Activated CD8-positive, alpha-beta memory T cell treated with anti-CD3 and anti-CD28 coated beads, Interleukin-2, amount 10 ng/mL, durations not matched to agents 7 days and 5 days (primary cell): ENCODE measurements at places on chromosomes 1 and 21.

DNA sequence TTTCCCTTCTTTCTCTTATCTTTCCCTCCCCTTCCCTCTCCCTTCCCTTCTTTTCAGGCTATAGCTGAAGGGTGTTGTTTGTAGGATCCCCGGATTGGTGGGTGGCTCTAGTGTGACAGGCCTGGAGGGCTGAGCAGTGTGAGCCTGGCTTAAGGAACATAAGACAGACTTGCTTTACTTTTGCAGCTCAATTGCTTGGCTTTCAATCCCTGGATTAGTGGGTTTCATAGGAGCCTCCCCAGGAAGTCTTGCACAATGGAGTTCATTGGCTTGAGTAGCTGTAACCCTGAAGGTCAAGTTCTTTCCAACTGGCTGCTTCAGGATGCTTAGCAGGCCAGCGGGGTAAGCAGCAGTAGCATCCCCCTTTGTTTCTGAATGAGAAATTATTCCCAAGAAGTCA is 126.7 kb downstream of the CAMTA1 start:
- no peak for DNase-seq

- no peak for DNase-seq
These were observed 759.0 kb upstream of the ADAMTS5 start for GRCh38 chr21:27725916-27726315.

- no peak for DNase-seq
These were observed 103.3 kb downstream of the CYYR1 start for GRCh38 chr21:26469789-26470188.

GRCh38 chr1:67785847-67786753 is 47.2 kb downstream of the GNG12 start:
- DNase-seq = no peak

DNA sequence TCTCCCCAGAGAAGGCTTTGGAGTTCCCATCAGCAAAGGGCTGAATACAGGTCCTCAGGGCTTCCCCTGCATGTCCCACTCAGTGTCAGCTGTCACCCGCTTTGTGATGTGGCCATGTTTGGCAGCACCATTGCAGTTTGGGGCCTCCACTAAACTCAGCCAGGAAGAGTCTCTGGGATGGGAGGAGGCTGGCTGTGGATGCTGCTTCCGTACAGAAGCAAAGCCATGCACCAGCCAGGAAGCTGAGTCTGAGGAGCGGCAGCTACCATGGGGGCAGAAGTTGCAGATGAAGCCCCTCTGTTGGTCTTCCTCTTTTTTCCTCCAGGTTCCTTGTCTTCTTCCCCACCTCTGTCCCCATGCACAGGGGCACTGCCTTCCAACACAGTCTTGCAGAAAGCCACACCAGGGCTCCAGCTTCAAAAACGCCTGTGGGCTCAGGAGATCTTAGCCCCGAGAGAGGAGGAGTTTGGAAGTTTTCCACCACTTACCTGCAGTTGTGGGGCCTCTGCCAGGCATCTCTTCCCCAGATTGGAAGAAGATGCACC is 416.8 kb downstream of the NPHP4 start:
- DNase-seq = peak; percentile 26

- DNase-seq = no peak
These were observed 49.8 kb downstream of the CDKN2C start for GRCh38 chr1:51019811-51020210.

DNA sequence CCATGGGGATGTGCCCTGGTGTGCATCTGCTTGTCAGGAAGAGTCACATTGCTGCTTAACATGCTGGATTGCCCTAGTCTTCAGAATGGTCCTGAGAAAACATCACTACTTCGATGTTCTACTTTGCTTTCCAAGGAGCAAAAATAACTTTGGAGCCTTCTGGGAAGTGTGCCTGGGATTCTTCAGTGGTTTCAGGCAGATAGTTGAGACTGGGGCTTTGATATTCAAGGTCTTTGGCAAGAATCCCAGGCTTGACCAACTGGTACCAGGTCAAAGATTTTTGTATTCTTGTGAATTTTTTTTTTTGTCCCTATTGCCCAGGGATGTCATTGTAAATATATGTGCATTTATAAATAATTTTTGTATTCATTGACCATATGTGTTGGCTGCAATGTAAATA is 51.4 kb downstream of the LRIG2 start:
- no peak for DNase-seq

- DNase-seq = peak; percentile 67
These were observed 790 bp downstream of the RPS8 start for GRCh38 chr1:44775930-44776729.

GRCh38 chr1:27626031-27626935 is 8.7 kb downstream of the FGR start:
- DNase-seq = no peak

DNA sequence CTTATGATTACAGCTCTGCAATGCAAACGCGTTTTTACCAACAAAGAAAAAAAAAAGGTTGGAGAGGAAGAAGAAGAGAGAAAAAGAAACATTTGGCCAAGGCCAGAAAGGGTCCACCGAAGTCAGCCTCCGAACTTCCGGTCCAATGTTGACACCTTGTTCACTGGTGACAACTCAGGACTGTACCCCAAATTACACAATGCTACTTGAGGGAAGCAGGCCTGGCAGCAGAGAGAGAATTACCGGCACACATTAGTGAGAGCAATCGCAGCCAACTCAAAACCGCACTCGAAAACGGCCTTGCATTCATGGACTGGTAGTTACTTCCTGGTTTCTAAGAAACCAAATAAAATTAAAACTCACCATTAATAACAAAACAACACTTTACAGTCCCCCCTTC is 652.5 kb downstream of the KIF26B start:
- DNase-seq = peak; percentile 43

- no peak for DNase-seq
These were observed 66.9 kb upstream of the NGF start for GRCh38 chr1:115404911-115405310.

GRCh38 chr1:18088077-18088594 is 19.5 kb upstream of the IGSF21 start:
- no peak for DNase-seq

GRCh38 chr21:45041984-45042663 is 32.3 kb upstream of the ADARB1 start:
- no peak for DNase-seq

- DNase-seq = no peak
These were observed 5.0 kb downstream of the KPNA6 start for GRCh38 chr1:32112806-32113375.

- DNase-seq = no peak
These were observed 202.6 kb downstream of the PTPRC start for GRCh38 chr1:198841477-198841876.

DNA sequence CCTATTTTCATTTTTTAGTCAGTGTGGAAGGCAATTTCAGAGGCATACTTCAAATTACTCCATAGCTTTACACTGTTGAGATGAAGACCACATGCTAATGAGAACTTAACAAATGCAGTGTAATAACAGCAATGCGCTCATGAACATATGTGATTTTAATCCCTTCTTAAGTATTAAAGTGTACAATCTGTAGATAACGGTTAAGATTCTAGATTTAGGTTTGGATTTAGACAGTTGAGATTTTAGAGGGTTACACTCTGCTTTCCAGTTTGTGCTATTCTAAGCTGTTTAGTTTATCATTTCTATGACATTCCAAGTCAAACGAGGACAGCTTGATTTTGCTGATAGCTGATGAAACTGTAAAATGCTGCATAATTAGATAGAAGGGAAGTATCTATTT is 257.8 kb upstream of the CHRM3 start:
- no peak for DNase-seq

DNA sequence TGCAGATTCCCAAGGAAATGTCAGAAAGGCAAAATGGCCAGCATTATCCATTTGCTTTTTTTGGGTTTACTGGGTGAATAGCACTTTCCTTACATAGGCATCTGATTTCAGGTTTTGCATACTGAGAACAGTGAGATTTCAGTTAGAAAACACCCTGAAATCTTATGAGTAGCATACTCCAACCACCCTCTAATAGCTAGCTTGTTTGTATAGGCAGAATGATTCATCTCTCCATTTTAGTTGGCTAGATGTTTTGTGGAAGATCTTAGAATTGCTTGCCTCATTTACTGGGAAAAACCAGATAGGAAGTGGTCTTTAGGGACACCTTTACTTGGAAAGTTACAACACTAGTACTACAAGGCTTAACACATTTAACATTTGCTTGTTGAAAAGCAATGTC is 10.4 kb downstream of the KYAT3 start:
- no peak for DNase-seq

DNA sequence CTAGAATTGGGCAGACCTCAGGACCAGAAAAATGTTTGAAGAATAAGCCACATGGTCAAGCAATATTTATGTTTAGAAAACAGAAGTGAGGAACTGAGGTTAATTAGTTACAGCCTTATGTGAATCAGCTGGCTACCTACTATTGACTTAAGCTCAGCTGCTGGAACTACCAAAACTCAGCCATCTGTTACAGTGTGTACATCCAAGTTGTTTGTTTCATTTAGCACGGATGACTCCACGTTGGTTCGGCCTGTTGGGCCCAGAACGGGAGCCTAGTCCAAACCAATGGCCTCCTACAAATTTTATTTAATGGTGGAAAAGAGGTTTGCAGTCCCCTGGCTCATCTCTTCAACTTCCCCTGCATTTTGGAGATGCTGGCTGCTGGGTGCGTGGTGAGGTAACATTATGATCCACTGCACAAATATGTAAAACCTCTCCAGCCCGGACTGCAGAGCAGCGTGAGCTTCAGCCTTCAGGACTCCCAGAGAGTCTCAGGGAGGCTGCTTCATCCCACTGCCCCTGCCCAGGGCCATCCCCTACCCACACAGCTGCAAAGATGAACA is 143.4 kb downstream of the ZZZ3 start:
- DNase-seq = no peak

GRCh38 chr1:230853731-230854130 is 14.6 kb downstream of the C1orf198 start:
- no peak for DNase-seq

GRCh38 chr1:47559944-47560695 is 122.3 kb downstream of the FOXD2 start:
- DNase-seq = no peak

- DNase-seq = peak; percentile 99
These were observed 464 bp upstream of the ADSS2 start for GRCh38 chr1:244451951-244452795.

- no peak for DNase-seq
These were observed 59.1 kb downstream of the BCL9 start for GRCh38 chr1:147600119-147601111.

DNA sequence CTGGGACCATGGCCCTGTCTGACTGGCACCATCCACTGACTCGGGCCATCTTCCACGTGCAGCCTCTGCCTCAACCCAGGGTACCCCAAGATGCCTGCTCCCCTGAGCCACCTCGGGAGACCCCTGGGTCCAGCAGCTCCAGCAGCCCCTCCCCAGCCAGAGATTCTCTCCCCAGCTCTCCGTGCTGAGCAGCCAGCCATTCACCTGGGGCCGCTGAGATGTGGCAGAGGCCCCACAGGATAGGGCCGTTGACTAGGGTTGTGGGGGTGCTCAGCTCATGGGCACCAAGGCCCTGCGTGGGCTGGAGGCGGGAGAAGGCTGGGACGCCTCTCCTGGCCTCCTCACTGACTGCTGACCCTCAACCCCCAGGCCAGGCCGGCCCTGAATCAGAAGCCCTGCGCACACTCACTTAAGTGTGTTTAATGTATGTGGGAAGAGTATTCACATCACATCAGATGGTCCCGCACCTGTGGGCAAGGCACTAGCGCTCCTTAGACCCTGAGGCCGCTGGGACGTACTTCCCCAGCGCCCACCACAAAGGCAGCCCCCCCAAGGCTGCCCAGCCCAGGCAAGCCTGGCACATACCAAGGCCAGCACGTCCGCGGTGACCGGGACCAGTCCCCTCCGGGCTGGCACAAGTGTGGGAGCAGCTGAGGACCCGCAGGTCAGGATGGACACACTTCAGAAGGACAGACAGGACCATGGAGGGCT is 27.8 kb downstream of the SLC19A1 start:
- no peak for DNase-seq

- no peak for DNase-seq
These were observed 103.8 kb downstream of the BRINP3 start for GRCh38 chr1:190373705-190374336.

GRCh38 chr1:100019220-100019619 is 49.4 kb downstream of the SLC35A3 start:
- DNase-seq = no peak

DNA sequence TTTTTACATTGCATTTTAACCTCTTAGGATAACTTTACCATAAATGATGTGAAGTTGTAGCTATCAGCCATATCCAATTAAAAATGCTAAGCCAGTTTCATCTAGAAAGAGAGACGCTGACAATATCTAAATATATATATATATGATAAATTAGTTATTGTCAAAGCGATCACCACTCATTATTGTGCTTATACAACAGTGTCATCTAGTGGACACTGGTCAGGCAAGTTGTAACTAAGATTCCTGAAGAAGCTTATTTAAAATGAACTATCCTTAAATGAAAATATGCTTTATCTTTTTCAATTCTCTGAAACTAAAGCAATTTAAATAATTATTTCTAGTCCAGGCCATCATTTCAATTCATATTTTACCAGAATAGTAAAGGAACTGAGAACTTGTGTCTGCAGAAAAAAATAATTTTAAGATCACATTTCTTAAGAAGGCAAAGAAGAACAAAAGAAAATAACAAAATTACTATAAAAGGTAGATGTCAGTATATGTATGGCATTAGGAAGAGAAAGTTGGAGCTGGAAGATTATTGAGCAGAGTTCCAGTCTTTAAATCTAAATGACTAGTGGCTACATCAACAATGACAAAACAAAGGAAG is 193.3 kb upstream of the SNX7 start:
- DNase-seq = no peak

GRCh38 chr1:184020855-184021254 is 16.7 kb downstream of the COLGALT2 start:
- no peak for DNase-seq

DNA sequence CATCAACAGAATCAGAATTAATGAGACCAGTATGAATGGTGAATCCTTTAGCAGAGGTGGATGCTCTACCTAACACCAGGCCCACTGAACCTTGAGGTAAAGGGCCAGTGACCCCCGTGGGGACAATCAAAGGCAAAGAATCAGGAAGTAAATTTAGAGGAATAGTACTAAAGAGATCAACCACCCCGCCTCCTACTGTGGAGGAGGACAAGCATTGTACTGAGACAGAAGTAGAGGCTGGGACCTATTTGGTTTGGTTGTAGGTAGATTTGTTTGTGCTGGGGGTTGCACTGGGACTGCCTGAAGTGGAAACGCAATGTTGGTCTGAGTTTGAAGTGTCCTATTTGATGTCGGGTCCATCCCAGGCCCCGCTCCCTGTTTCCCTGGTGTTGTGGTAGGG is 9.5 kb downstream of the CD48 start:
- DNase-seq = no peak

DNA sequence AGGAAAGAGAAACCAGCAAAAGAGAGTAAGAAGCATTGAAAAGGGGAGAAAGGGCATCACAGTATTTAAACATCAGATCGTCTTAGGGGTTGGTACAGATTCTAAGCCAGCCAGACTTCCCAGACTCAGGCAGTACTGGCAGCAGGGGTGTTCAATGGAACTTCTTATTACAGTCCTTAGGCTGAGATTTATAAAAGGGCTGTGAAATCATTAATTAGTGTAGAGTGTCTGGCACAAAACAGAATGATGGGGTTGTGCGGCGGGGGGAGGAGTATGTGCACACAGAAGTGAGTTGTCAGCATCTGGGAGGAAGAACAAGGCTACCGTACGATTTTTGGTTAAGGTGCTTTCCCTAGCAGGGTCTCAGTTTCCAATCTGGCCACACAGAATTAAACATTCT is 38.2 kb downstream of the ARHGEF11 start:
- no peak for DNase-seq
